Pulmonary artery endothelial cell (primary cell): ENCODE measurements at places on chromosomes 6 and 20. TPM values are rescaled to one million over a fixed set of nuclear protein-coding genes. Genes with fewer than 3 reads are reported as not detected.

DNA sequence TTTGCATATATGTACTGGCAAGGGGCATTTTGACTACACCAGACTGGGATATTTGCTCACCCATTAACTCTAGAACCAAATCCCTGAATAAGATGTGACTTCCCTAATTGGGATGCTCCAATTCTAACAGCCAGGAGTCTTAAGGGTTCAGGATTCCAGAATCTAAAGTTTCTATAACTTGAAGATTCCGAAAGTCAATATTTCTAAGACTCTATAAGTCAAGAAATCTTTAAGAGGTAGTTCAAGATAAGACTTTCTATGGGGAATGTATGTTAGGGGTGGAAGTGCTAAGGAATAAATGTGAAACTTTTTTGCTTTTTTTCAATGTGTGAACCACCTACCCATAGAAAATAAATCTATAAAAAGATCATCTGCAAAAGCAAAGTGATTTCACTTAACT, 42.7 kb upstream of the BLCAP start:
- no peak for DNase-seq

DNA sequence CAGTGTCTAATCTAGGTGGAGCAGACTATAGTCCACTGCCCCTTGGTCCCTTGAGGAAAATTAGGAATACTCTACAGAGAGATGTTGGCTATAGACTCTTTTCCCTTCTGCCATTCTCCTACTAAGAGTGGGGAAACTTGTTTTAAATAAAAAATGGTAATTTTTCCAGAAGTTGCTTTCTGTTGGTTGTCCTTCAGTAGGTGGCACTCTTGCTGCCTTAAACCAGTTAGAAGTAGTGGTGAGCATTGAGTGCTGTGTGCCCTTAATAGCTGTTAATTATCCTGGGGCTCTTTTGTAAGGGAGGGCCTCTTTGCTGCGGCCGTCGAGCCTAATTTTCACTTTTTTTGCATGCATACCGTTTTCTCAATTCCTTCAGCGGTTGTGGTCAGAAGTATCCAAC, 2.8 kb downstream of the CMTR1 start:
- DNase-seq = no peak

- DNase-seq = no peak
Observed at GRCh38 chr6:126380072-126380583, 40.2 kb downstream of the CENPW start.

GRCh38 chr6:57183336-57183735, 11.2 kb downstream of the BAG2 start:
- no peak for DNase-seq

DNA sequence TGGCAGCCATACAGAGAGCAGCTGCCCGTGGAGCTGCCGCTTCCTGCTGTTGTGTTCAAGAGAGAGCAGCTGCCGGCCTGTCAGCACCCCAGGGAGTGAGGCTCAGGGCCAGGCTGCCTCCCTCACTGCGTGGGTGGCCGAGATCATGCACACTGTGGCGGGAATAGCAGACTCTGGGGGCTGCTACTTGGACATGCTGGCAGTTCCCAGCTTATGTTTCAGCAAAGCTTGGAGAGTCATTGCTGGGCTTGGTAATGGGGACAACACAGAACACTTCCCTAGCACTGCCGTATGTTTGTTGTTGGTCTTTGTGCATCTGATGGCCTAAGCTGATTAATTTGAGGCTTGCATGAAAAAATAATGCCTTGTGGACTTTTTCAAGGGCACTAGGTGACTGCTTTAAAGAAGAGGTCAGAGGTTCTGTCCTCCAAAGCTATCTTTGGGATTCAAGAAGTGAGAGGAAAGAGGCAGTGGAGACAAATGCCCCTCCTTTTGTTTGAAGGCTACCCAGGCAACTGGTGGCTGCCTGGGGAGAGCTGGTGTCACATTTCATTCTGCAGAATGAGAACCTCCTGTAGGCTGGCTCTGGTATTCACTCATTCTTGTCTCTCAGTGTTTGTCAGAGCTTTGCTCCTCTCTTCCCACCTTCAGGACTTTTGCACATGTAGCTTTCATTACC, 18.8 kb downstream of the MRAP2 start:
- DNase-seq = no peak

GRCh38 chr6:63573899-63574553, 1.7 kb downstream of the LOC128125822 start:
- no peak for DNase-seq

- no peak for DNase-seq
Observed at GRCh38 chr6:167528239-167528638, 203.4 kb downstream of the TTLL2 start.

DNA sequence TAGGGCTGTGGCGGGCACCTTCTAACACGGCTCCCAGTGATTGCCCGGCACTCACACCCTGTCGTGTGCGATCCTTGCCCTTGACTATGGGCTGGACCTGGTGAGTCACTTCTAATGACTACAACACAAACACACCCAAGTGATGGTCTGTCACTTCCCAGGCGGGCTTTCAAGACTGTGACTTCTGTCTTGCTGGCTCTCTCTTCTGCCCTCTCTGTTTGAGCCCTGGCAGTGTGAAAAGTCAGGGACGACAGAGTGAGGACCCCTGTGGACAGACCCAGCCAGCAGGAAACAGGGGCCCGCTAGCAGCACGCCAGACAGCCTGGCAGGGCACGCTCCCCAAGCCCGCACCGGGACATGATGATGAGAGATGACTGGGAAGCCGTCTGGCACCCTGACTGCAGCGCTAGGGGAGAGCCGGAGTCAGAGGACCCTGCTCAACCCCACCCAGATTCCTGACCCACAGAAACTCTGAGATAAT, 43.0 kb downstream of the KIF16B start:
- DNase-seq = no peak

CALHM6 gene
- 0.32 and 0.40 TPM in 2 replicates for total RNA-seq

SLC26A8 gene
- under 0.01 TPM in 1 of 2 replicates, not detected in the other for total RNA-seq

WFDC5 gene
- not detected in 2 replicates for total RNA-seq

MED20 gene
- total RNA-seq = 31.0 and 50.1 TPM in 2 replicates
